ENCODE measurements at places on chromosomes 5 and 9. TPM values are rescaled to one million over a fixed set of nuclear protein-coding genes. Genes with fewer than 3 reads are reported as not detected.

DNA sequence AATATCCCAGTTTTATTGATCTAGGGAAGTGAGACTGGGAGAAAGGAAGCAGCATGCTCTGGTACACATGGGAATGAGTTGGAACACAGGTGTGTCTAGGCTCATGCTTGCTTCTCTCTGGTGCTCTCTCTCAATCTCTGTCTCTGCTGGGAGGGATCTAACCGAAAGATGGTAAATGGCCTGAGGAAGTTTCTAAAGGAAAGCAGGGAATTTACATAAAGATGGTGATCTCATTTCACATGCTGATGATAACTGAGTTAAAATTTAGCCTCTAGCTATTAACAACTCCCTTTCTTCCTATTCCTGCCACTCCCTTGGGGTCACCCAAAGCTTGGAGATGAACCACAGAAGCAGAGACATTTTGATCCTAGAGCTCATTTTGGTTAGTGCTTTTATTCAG, 436.2 kb downstream of the SH3GL2 start:
- no peak for DNase-seq

GRCh38 chr9:107989099-107989498, 499.5 kb upstream of the KLF4 start:
- DNase-seq = no peak

- no peak for DNase-seq
These were observed 121.7 kb upstream of the RAD23B start for GRCh38 chr9:107161338-107161737.

DNA sequence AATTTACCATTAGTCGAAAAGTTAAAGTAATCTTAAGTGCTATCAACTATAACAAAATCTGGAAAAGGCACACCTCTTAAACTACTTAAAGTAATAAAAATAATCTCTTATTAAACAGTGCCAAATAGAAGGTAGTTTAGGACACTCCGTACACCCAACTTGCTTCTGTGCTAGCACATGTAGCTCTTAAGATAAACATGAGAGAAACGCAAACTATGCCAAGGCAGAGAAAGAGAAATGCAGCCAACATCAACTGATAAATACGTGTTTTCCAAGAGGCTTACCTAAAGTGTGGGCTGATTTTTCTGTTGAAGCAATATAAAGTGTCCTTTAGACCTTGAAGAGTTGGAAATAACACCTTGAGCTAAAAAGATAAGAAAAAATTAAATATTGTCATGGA, 480.6 kb upstream of the DAB2 start:
- no peak for DNase-seq

The GRM6 gene
- not detected for polyA plus RNA-seq

- peak; percentile 45 for DNase-seq
These were observed 168.5 kb downstream of the DOCK2 start for GRCh38 chr5:169805527-169805934.

The COL15A1 gene
- 4.7 TPM for polyA plus RNA-seq

GRCh38 chr9:105295986-105296385, 51.5 kb downstream of the SLC44A1 start:
- no peak for DNase-seq

GRCh38 chr5:891837-892393, 686 bp downstream of the BRD9 start:
- no peak for DNase-seq
